CD4-positive, alpha-beta T cell treated with Interleukin-1 beta for 1 hour (primary cell): ENCODE measurements at places on chromosomes 11 and 22.

GRCh38 chr22:29331658-29332300, 16.3 kb upstream of the RASL10A start:
- DNase-seq = no peak

DNA sequence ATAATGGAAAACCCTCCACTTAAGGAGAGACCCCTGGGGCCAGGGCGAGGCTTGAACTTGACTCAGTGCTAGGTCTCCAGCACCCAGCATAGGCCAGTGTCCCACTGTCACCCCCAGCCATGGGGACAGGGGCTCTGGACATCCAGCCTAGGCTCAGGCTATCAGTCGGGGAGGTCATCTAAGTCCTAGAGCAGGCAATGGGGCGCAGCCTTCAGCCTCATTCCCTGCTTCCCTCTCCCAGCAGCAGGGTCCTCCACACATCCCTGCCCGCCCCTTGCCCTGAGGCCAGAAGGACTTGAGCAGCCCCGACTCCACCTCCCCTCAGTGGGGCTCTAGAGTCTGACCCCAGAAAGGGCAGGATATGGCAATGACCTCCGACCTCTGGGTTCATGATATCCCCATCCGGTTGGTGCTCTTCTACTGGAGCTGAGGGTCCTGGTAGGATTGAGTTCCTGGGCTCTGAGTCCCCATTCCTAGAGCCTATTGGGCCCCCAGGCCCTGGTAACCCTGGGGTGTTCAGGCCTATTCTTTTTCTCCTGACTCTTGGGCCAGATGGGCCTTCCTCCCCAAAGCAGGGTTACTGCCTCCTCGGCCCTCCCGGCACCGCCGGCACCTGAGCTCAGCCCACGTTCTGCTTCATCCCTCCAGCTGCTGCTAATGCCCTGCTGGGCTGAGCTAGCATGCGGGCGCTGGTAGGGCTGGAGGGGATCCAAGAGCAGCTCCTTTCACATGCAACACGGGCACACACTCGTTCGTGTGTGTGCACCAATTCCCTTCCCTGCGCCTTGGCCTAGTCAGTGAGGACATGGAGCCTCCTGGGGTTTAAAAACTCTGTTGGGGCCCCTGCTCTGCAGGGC, 4.4 kb downstream of the CST6 start:
- DNase-seq = no peak

DNA sequence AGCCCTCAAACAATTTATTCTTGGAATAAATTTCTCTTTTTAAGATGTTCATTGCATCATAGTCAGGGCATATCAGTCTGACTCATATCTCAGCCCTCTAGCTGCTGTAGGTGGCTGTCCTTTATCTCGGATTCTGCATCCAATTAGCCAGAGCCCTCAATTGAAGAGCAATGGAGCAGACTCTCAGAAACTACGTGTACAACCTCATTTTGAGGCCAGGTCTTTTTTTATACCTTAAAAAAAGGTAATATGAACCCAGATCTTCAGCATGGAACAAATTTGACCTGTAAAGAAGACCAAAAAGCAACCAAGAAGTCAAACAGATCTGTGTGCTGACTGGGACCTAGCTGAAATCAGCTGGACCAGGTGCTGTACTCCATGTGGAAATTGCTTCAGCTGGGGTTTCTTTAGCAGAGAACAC, 8.7 kb downstream of the OR52A5 start:
- no peak for DNase-seq

- peak; percentile 93 for DNase-seq
Observed at GRCh38 chr11:35083431-35084238, 55.3 kb upstream of the CD44 start.
